ENCODE measurements at places on chromosomes 5 and 9. TPM values are rescaled to one million over a fixed set of nuclear protein-coding genes. Genes with fewer than 3 reads are reported as not detected.

DNA sequence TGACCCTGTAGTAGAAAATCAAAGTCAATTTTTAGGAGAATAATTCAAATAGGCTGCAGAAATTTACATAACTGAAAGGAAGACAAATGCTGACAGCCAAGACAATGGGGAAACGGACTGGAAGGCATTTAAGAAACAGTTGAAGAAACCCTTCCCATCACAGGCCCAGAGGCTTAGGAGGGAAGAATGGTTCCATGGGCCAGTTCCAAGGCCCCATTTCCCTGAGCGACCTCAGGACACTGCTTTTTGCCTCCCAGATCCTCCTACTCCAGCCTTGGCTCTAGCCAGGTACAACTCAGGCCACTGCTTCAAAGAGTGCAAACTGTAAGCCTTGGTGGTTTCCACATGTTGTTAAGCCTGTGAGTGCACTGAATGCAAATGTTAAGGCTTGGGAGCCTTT, 184.1 kb upstream of the SGCD start:
- no peak for DNase-seq

DNA sequence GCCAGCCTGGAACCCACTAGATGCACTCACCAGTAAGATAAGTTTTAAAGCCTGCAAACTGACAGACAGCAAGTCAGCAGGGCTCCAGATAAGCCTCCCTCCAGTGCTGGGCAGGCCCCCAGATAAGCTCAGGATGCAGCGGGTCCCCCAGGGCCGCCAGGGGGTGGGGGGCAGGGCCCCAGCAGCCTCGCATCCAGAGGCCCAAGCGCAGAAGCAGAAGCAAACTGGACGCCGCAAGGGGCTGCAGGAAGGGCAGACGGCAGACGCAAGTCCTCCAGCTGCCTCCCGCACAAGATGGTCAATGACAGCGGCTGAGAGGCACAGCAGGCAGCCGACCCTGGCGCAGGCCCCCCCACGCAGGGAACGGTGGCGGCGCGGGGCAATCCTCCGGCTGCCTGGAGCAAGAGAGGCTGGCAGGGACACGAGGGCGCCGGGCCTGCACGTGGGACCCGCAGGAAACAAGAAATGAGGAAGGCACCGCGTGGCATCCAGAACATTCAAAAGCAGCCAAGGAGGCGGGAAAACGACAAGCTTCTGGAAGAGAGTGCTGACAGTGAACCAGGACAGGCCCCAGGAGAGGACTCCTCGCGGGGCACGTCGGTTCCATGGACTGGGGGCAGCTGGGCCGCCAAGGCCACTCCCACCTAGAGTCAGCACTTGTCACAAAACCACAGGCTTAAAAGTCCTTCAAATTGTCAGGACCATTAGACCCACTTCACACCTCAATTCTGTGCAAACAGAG, 49.8 kb downstream of the ROR2 start:
- DNase-seq: no peak

DNA sequence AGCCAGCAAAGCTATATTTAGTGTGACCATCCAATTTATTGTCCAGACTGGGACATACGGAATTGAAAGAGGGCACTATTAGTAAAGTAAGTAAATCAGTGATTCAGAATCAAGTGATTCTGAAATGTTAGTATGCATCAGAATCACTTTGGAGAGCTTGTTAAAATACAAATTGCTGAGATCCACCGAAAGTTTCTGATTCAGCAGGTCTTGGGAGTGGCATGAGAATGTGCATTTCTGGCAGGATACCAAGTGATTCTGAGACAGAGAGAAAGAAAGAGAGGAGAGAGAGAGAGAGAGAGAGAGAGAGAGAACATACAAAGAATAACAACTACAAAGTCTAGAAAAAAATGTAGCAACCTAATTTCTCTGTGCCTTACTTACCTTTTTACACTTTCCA, 65.4 kb upstream of the ASTN2 start:
- DNase-seq: no peak

GRCh38 chr5:40166802-40167201, 512.9 kb upstream of the PTGER4 start:
- no peak for DNase-seq

DNA sequence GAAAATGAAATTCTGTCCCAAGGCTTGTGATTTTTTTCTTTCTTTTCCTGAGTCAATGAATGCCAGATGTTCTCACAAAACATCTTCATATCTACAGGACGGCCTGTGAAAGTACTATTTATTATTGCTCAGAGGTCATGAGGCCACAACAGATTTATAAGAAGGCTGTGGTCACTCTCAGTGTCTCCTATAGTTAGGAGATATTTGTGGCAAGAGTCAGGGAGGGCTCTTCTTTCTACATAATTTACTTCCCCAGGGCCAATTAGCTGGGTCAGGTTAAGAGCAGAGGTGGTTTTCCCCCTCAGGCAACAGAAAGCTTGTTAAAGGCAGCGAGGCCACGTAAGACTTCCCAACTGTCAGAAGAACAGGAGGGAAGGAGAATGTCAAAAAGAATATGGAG, 248.7 kb downstream of the SLIT3 start:
- DNase-seq: no peak

DNA sequence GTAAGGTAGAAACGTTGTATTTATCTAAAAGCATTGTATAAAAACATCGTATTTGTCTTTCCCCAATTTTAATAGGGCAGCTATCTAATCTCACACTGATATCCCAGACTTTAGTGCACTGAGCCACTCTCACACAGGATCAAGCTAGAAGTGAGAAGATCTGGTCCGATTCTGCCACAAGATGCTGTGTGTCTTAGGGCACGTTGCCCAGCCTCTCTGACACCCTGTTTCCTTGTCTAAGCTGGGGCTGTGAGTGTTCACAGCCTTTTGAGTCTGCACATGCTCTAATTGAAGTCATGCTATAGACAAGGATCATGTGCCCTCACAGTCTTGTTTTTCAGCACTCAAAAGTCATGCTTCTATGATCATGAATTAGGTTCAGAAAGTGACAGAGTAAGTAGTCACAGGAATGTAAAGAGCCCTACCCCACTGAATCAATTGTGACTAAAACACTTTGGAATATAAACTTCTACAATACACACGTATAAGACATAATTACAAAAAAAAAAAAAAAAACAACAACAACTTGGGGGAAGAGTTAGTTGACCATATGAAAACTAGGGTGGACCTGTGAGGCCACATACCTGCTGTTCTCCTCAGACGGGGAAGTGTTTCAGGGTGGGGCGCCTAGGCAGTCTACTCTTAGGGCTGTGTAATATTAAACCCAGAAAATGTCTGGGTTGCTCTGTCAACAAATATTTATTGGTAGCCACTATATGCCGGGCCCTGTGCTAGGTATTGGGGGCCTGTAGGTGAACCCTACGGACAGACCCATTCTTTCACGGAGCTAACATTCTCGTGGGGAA, 893 bp upstream of the ABLIM3 start:
- DNase-seq: no peak

GRCh38 chr9:125522328-125522725, 184.7 kb downstream of the MAPKAP1 start:
- DNase-seq: no peak

DNA sequence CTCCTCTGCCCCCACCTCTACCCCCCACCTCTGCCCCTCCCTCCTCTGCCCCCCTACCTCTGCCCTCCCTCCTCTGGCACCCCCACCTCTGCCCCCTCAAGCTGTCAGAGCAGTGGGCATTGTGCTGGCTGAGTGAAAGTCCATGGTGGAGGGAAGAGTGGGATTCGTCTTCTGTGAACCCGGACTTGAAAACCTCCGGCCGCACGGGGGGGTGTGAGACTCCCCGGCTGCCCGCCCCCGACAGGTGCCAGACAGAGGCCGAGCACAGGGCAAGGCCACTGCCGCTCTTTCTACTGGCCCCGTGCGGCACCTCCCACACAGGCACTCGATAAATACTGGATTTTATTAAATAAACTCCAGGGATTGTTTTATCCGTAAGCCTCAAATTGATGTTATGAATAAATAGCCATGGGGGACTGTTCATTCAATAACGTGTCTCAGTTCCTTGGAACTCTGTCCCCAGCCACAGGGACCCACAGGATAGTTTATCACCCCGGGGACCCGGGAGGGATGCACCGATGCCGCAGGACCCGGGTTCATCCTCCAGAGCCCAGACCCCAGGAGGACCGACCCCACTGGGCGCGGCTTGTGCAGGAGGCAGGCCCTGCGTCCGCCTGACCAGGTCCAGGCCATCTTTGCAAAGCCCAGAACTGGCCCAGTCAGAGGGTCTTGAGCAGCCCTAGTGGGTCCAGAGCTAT, 2.6 kb upstream of the QRFP start:
- no peak for DNase-seq

DNA sequence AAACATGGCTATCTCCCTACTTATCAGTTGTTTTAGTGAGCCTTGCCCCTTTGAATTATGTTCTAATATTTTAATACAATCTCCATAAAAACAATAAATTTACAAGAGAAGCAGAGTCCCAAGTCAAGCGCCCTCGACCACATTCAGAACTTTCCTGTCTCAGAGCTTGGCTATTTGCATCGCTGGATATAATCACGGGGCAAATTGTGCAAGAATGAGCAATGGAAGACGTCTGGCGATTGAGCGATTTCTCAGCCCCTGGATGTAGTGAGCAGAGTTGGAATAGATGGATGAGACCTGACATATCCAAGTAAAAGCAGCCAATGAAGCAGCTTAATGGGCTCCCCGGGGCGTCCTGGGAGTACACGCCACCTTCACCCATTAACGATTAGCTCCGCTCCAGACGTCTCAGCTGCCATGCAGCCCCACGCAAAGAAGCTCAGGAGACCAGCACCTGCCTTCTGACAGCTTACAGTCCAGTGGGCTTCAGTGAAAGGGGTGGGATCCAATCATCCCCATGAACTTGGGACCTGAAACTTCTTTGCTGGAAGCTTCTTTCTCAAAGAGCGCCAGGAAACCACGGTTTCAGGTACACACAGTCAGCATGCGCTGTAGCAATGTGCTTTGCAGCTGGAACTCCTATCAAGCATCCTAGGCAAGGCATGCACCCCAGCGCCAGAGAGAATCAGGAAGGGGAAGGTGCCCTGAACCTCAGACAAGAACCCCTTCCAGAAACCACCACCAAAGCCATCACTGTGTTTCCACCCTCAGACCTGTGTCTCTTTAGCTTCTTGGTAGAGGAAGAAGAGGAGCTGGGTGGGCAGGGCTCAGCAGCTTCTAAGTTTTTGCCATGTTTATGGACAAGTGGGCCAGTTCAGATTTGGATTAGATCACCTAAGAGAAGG, 92.0 kb upstream of the IRX4 start:
- DNase-seq: no peak

DNA sequence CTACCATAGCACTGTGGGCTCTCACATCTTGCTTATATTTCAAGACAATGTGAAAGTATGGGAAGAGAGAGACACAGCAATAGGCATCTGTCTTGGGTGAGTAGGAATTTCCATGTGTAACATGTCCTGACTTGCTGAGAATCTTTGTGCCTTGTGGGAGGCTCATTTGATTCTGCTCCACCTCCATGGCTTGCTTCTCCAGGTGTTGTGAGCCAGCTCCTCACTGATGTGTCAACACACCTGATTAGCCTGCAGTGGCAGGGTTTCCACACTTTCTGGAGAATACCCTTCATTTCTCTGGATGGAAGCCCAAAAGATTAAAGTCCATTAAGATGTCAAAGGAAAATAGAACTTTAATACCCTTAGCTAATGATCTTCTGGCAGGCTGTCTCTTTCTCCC, 613.6 kb downstream of the ZNF608 start:
- no peak for DNase-seq

GRCh38 chr9:137286975-137287383, 9.5 kb downstream of the TOR4A start:
- DNase-seq: no peak

EFNA5 gene
- polyA plus RNA-seq: 29.1 TPM

FBXW5 gene
- polyA plus RNA-seq: 33.7 TPM

UBAP2 gene
- polyA plus RNA-seq: 49.4 TPM

DAP gene
- 118 TPM for polyA plus RNA-seq

SPAG8 gene
- 10.4 TPM for polyA plus RNA-seq

UGT3A1 gene
- polyA plus RNA-seq: 163 TPM

SPIN1 gene
- polyA plus RNA-seq: 204 TPM

IFNB1 gene
- not detected for polyA plus RNA-seq

HAVCR2 gene
- polyA plus RNA-seq: 18.2 TPM
